CD4-positive, alpha-beta T cell treated with Interleukin-1 beta for 1 hour (primary cell): ENCODE measurements at places on chromosomes 3 and 15.

DNA sequence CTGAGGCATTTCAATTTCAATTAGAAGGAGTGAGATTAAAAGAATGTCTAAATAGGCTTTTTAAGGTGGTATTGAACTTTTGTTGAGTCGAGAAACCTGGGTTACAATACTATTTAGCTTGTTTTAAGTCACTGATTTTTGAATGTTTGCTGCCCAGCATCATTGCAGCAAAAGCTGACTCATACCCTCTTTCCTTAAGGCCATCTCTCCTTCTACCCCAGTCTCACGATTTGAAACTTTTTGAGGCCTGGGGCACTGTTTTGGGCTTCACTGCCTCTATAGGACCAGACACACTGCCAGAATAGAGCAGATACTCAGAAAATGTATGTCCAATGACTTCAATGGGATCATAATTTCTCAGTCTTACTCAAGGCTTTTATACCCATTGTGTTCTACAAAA, 319.6 kb upstream of the TGFBR2 start:
- DNase-seq = no peak

- DNase-seq = no peak
Observed at GRCh38 chr3:155872904-155873646, 2.6 kb downstream of the GMPS start.

DNA sequence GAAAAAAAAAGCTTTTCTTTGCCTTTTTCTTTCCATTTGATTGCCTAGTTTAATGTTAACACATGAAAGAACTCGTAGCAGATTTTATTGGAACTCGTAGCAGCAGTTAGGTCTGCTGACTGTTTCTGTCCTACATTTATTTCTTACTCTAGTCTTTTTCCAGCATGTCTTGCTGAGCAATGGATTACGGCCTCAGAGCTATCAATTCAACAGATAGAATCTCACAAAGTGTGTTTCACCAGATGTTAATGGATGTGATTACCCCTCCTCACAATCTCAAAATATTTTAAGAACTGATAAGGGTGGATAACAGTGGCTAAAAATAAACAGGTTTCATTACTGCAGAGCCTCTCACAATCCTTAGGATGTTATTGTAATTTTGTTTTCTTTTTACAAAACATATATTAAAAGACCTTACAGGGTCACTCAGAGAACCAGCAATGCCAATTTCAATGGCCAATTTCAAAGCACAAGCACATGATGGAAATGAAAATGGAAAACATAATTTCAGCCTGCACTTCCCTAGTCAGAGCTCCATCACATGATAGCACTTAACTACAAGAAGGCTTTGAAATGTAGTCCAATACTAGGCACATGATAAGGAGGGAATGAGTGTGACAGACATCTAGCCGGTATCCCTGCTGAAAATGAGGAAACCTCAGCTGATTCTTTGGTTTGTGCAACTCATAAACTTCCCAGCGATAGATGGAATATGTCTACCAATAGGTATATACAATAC, 838.1 kb upstream of the SEMA6D start:
- no peak for DNase-seq

DNA sequence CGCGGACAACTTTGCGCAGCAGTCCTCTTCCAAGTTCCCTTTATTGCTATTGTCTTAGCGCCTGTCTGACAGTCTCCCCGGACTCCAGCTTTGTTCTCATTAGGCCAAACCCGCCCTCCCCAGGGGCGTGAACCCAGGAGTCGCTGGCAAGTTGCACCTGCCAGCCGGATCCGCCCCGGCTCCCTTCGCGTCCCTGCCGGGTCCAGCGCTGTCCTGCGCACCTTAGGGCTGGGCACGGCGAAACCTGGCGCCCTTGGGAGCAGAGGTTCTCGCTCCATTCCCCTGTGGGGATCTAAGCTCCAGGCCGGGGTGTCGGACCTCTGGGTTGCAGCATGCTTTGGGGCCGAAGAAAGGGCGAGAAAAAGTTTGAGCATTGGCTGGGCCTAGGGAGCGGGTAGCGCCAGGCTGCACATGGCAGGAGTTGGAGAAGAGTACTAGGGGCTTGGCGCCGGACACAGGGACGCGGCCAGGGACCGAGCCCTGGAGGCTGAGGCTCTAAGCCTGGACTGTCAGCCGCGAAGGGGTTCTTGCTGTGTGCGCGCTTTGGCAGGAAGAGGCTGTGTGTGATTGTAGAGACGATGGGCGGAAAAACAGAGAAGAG, 335.1 kb upstream of the THRB start:
- no peak for DNase-seq

- no peak for DNase-seq
Observed at GRCh38 chr15:64749167-64749566, 26.2 kb downstream of the RBPMS2 start.

DNA sequence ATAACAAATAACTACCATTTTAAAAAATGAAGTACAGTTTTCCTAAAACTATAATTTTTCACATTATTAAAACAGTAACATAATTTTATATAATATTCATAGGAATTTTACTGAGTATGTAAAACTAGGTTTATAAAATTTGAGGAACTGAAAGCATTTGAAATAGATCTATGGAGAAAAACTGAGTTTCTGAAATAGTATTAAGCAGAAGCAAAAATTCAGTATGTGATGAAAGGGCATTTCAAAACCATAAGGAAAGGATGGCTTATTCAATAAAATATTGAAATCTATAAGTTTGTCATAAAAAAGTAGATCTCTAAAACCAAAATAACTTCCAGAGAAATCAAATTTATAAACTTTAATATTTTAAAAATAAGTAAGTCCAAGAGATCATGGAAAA, 53.4 kb downstream of the GBE1 start:
- no peak for DNase-seq

GRCh38 chr3:104988496-104988895, 378.2 kb upstream of the ALCAM start:
- no peak for DNase-seq

DNA sequence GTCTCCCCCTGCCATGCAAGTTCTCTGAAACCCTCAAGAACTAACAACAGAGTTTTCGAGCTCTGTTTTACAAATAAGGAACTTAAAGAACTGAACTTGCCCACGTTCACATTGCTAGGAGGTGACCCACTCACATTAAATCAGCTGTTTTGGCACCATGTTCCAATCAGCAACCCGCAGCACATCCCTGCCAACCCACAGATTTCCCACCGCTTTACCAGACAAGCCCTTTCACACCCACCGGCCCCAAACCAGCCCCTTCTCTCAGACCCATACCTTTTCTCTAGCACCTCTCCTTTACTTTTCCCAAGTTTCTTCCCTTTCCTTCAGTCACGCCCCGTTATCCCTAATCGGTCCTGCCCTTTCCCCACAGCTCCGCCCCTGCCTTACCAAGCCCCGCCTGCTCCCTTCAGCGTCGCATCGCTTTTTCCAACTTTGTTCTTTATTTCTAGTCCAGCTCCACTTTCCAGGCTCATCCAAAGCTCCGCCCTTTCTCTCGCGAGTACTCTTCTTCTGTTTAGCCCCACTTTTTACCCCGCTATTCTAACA, 804 bp upstream of the BRPF1 start:
- no peak for DNase-seq

DNA sequence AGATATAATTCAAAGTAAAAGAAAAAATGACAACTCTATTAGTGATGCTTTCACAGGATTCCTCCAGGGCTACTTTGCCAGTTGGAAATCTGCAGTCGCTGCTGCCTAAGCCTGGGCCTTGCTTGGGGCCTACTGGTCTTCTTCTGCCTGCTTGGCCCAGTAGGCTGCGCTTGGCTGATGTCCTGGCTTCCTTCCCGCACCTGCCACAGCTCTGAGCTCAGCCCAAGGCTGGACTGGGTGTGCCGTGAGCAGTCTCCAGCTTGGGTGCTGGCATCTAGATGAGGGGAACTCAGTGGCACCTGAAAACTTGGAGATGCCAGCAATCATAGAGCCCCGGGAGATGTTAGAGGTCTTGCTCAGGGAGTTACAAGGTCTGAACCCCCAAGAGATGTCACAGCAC, 108.3 kb downstream of the BCHE start:
- no peak for DNase-seq

- no peak for DNase-seq
Observed at GRCh38 chr3:180280555-180280954, 243.8 kb upstream of the PEX5L start.

- no peak for DNase-seq
Observed at GRCh38 chr3:162605651-162606204, 1109.1 kb downstream of the OTOL1 start.

GRCh38 chr15:32152574-32152973, 122.3 kb downstream of the CHRNA7 start:
- no peak for DNase-seq

- no peak for DNase-seq
Observed at GRCh38 chr15:74978503-74978902, 16.9 kb upstream of the SCAMP5 start.

GRCh38 chr3:186945255-186945823, 15.0 kb downstream of the ST6GAL1 start:
- DNase-seq = no peak

- DNase-seq = no peak
Observed at GRCh38 chr3:128317698-128318231, 148.9 kb downstream of the DNAJB8 start.

- DNase-seq = no peak
Observed at GRCh38 chr3:104101736-104102135, 1265.0 kb upstream of the ALCAM start.

GRCh38 chr15:101189409-101190091, 62.3 kb downstream of the CHSY1 start:
- no peak for DNase-seq

- no peak for DNase-seq
Observed at GRCh38 chr3:70963431-70964275, 619.9 kb downstream of the FOXP1 start.

- no peak for DNase-seq
Observed at GRCh38 chr3:151197981-151198767, 4.8 kb downstream of the GPR171 start.

GRCh38 chr15:23561914-23562313, 3.6 kb upstream of the MKRN3 start:
- DNase-seq = no peak

DNA sequence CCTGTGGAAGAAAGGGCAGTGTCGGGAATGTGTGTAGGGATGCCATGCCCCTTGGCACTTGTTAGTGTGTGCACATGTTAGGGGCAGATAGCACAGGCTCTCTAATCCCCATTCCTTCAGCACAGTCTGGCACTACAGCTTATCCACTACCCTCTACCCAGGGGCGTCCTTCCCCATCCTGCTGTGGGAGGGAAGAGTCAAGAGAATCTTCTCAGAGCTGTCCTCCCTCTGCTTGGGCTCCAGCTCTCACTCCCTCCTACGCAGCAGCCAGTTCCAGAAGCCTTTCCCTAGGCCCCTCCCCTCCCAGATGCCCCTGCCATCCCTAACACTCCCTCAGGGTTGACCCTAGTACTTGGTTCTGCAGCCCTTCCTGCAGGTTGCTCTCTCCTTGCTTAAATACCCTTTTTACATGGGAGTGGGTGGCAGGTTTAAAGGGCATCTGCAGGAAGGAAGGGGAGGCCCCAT, 815 bp upstream of the GRM2 start:
- no peak for DNase-seq

GRCh38 chr3:158165730-158166129, 55.8 kb downstream of the RSRC1 start:
- no peak for DNase-seq

DNA sequence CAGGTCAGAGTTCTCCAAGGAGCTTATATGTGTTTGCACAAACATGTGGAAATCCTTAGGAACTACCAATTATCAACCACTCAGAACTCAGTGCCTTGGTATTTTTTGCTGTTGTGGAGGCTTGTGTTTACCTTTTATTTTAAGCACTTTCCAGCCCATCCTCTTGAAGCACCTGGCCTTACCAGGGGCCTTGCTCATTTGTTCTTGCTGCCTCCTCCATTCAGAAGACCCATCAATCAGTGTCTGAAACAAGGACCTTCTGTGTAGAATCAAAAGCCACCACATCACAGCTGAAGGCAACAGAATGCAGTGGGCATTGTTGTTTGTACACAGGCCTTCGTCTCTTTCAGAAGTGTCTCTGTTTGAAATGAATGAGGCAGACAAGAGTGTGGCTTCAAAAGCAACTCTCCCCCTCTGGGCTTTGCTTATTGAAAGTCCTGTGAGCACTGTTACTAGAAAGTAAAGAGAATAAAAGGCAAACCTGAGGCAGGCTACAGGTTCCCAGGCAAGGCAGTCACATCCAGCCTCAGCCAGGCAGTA, 24.5 kb upstream of the LIPC start:
- DNase-seq = no peak

GRCh38 chr3:168709073-168709472, 613.3 kb upstream of the GOLIM4 start:
- no peak for DNase-seq

DNA sequence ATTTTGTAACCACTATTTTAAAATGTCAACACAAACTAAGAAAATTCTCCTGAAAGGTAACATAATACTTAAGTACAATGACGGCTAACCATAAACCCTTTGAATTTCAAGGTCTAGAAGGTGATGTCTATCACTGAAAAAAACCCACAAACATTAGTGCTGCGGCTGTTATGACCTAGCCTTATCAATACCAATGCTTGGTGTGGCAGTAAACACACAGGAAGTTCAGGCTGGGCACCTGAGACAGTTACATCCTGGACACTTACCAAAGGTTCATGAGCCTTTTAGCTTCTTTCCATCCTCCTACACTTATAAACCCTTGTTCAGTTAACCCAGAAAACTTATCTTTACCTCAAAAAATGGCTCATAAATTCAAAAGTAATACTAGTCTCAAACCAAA, 5.8 kb downstream of the HSPBAP1 start:
- DNase-seq = no peak

DNA sequence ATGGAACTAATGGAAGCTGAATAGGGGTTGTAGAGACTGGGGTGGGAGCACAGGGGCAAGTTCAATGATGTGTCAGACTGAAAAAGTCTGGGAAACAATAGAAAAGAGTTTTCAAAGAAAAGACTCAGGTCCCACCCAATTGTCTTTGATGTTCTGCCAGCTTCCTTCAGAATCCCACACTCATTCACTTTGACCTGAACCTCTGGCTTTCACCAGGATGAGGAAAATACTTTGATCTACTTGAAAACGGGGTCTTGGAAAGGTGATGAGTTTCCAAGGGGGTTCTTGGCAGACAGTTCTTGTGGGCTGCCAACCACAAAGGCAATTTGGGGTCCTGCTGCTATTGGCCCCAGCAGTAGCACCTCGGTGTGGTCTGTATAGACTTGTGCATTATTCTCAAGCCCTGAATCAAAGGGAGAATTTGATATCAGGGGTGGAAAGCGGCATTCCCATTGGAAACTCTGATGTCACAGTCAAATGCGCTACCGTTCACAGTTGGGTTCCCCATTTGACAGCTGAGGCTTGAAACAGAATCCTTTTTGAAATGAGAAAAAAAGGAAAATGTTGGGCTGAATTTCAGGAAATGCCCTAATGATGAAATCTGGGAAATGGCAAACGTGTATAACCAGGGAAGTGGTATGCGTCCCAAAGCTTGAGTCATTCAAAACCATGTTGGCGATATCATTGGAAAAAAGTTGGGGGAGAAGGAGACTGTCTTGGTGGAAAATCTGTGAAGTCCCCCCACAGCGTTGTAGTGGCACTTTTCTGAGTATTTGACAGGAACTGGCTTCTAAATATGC, 229.2 kb upstream of the LRTM1 start:
- no peak for DNase-seq

- no peak for DNase-seq
Observed at GRCh38 chr15:45087513-45087912, 26.5 kb downstream of the DUOX2 start.
